ENCODE measurements at places on chromosomes 3 and 15.

DNA sequence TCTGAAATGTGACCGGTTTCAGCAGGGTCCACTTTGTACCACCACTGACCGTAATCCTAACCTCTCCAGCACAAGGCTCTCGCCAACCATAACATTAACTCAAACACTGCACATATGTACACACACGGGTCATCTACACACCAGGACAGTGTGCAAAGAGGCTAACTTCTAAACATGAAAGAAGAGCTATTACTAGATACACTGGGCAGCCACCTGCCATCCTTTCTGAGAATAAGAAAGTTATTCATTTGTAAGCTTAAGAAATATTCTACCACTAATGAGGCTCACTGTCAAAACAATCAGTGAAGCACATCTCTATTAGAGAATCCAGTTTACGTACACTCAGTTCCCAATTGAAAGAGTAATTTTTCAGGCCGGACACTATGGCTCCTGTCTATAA lies 59.1 kb upstream of the PARL start:
- DNase-seq, result no peak

- DNase-seq, result no peak
These were observed 583.8 kb upstream of the NAALADL2 start for GRCh38 chr3:174275336-174275735.

GRCh38 chr3:39148435-39149058 lies 4.8 kb downstream of the CSRNP1 start:
- no peak for DNase-seq

DNA sequence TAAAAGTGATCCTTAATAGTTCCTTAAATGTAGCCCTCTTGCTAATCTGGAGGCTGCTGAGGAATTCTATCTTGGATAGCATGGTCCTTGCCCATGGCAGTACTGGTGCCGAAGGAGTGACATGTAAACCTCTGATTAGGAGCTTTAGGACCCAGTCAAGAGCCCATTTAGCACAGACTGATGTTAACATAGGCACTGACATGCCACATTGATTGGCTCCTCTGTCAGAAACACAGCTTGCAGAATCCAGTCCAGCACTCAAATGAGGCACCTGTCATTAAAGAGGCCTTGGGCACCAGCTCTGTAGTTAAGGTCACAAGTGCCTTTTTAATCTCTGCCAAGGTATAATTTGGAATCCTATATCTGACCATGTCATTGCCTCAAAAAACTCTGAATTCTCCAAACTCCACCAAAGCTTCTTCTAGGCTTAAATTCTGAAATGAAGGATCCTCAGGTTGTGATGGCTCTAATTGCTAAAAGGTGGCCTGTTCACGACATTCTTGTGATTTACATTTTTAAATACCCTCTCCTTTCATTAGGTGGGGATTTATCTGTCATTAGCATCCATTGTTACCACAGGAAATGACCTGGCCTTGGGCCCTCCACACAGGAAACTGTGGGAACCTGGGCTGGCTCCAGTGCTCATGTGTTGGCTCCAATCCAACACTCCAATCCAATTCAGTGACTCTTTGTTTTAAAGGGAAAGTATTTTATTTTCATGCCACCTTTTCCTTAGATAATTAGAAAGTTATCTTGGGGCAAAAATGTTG lies 57.3 kb upstream of the RNF7 start:
- DNase-seq, result no peak

GRCh38 chr3:46509661-46510187 lies 11.9 kb downstream of the RTP3 start:
- no peak for DNase-seq

- DNase-seq, result no peak
These were observed 200.3 kb upstream of the UMPS start for GRCh38 chr3:124529826-124530571.

DNA sequence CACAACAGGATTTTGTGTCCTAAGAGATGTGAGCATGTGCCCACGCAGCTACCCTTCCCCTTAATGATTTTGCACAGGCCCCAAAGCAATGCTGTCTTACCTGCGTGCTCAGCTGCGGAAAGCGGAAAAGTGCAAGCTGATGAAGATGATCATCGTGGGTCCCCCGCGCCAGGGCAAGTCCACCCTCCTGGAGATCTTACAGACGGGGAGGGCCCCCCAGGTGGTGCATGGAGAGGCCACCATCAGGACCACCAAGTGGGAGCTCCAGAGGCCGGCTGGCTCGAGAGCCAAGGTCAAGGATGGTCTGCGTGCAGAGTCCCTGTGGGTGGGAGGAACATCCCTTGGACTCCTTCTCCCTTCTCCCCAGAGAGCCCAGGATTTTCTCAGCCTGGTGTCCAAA lies 103.1 kb downstream of the LRRK1 start:
- DNase-seq, result no peak

DNA sequence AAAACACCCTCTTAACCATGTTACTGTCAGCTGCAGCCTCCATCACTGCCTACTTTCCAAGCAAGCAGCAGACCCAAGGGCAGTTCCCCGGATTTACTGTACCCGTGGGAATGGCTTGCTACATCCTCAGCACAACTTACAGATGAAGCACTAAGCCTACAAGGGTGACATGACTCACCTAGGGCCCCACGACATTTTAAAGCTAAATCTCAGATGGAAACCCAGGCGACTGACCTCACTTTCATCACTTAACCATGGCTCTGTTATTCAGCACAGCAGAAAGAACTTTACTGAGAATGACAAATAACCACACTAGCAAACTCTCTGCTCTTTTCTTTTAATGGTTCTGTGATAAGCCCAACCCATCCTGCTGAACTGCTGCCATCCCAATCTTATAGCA lies 65.6 kb downstream of the SUMF1 start:
- no peak for DNase-seq

DNA sequence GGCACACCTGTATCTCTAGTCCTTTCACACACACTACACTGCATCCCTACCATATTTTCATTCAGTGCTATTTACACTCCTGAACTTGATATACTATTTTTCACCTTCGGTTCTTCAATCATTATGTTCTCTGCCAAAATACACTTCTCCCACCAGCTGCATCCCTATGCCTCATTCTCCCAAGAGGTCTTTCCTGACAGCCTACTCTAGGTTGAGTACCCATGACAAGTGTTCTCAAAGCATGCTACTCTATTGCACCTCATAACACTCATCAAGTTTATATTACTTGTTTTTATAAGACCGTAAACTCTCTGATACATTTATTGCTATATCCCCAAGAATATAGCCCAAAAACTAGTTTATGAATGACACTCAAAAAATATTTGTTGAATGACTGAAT lies 549.5 kb downstream of the PYDC2 start:
- DNase-seq, result no peak

GRCh38 chr3:34323517-34323916 lies 525.1 kb downstream of the PDCD6IP start:
- DNase-seq, result no peak

DNA sequence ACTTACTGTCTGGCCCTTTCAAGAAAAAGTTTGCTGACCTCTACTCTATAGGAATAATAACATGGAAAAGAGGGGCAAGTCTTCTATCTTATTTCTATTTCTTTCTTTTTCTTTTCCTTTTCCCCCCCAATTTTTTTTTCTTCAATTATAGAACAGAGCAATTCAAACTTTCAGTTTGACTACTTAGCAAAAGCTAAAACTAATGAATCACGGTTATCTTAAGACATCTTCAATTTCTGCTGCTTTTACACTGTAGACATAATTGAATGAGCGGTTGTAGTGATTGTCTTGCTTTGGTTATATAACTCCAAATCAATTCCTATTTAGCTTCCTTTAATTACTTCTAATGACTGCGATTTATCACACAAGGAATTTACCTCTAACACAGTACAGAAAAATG lies 74.3 kb upstream of the P2RY1 start:
- DNase-seq, result no peak

GRCh38 chr3:150098621-150099020 lies 127.9 kb upstream of the PFN2 start:
- no peak for DNase-seq

- no peak for DNase-seq
These were observed 13.3 kb upstream of the DOCK3 start for GRCh38 chr3:50661321-50661837.

- no peak for DNase-seq
These were observed 16.7 kb upstream of the RPL24 start for GRCh38 chr3:101703169-101703568.

DNA sequence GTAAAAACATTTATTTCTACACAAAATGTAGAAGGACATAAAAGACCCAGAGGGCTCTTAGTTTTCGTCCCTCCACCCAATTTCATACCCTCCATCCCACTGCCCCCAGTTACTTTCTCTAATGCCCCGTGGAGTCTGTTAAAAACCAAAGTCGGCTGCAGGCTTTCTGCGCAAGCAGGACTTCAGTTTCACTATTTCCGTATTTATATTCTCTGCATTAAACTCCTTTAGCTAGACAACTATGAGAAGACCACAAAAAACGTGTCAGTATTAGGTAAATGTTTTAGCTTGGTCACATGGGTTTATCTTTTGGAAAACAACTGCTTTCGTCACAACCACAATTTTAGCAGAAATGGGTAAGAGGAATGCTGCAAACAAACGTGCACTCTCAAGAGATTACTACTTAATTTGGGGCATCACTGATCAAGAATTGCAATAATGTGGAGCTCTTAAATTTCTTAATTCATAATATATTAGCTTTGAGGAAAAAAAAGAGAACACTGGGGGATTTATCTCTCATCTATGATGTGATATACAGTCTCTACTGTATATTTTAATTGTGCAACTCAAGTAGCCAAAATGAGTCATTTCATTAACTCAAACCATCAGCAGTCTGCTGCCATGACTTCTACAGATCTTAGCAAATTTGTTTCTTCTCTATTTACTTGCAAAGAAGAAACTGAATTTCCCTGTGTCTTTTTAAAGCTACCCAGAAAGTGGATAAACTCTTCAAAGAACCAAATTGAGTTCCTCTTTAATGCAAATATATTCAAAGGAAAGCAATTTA lies 740 bp upstream of the NSMCE3 start:
- no peak for DNase-seq

GRCh38 chr3:71497367-71497897 lies 86.1 kb downstream of the FOXP1 start:
- DNase-seq, result no peak

GRCh38 chr15:68488290-68488689 lies 56.3 kb upstream of the ITGA11 start:
- no peak for DNase-seq

DNA sequence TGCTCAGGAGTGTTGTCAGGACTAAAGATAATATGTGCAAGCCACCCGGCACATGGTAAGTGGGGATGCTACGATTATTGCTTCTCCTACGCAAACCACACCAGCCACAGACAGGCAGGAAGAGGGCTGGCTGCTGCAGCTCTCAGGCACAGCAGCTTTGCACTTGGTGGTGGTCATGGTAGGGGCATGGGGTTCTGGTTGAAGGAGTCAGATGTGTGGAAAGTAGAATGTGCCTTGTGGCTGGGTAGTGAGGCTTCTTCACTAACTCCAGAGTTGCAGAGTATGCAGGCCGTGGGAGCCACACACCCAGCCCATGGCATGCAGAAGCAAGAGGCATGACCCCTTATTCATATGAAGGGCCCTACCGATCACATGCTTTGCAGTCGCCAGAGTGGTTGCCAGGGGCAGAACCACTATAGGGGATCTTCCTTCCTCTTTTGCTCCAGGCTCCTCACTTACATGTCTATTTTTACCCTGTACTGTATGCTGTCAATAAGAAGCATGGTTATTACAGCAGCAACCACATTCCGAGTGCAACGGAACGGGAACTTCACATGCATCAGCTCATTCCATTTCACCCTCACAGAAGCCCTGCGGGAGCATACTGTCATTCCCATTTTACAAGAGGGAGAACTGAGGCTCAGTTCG lies 59.2 kb upstream of the HERC1 start:
- peak; percentile 34 for DNase-seq

GRCh38 chr3:111811811-111812210 lies 47.3 kb upstream of the PHLDB2 start:
- DNase-seq, result no peak

DNA sequence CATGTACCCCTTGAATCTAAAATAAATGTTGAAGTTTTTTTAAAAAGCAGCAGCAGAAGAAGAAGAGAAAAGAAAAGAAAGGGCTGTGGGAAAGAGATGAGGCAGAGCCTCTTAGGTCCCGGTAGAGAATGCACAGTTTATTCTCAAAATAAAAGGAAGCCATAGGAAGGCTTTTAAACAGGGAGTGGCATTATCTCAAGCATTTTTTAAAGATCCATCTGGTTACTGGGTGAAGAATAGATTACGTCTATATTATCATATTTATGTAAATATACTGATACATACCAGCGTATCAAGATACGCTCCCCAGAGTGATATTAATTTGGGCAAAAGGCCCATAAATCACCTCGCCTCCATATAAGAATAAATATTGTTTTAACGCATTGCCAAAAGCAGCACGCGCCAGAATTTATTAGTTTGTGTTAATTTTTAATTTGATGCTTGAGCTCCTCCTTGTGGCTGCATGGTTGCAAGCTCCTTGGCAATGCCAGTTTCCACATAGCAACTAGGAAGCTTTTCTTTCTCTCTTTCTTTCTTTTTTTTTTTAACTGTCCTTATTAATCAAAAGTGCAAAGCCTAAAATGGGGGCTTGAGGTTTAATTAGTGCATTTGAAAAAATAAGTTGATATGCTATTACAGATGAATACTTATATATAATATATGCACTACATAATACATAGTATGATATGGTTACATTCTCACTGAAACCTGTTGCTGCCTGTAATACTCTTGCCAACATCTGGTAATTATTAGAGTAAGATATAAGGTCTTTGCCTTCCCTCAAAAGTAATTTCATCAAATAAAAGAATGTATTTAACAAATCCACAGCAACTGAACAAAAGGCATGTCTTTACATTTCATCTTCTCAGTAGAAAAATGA lies 242.8 kb upstream of the UBE2E2 start:
- DNase-seq, result no peak

- no peak for DNase-seq
These were observed 199.2 kb downstream of the GHSR start for GRCh38 chr3:172249039-172249438.

DNA sequence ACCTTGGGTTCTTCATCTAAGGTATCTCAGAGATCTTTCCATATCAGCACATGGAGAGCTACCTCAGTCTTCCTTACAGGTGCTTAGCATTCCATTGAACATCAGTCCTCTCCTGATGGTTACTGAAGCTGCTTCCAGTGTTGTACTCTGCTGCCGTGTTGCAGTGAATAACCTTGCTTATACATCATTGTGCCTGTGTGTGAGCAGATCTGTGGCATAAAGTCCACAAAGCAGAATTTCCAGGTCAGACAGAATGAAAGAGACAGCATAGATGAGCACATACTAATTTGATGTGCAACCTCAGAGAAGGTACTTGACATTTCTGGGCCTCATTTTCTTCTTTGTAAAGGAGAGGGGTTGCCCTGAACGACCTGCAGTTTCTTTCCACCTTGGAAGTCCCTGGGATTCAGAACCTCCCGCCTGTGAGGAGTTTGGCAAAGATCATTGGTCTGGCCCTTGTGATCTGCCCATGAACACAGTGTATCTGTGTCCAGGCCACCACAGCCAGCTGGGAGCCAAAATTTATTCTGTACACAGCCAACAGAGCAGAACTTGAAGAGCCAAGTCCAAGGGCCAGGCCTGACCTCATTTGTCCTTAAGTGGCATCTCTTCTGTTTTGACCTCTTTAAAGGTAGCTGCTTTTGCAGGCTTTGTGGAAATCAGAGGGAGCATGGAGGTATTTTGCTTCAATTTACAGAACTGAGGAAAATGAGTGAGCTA lies 57.2 kb upstream of the SLC7A14 start:
- no peak for DNase-seq
